Activated naive CD8-positive, alpha-beta T cell treated with anti-CD3 and anti-CD28 coated beads, Interleukin-2, amount 10 ng/mL, durations not matched to agents 7 days and 5 days (primary cell): ENCODE measurements at places on chromosomes 4 and X. TPM values are rescaled to one million over a fixed set of nuclear protein-coding genes. Genes with fewer than 3 reads are reported as not detected.

Gene WWC2
- 0.91 TPM for total RNA-seq

Gene ING2
- total RNA-seq, result 14.5 TPM

Gene SAGE1
- not detected for total RNA-seq

Gene AFM
- total RNA-seq, result not detected

Gene ENPEP
- 0.68 TPM for total RNA-seq

Gene RAB33B
- 9.9 TPM for total RNA-seq

Gene HTATSF1
- total RNA-seq, result 65.2 TPM

Gene CD38
- 99.9 TPM for total RNA-seq

DNA sequence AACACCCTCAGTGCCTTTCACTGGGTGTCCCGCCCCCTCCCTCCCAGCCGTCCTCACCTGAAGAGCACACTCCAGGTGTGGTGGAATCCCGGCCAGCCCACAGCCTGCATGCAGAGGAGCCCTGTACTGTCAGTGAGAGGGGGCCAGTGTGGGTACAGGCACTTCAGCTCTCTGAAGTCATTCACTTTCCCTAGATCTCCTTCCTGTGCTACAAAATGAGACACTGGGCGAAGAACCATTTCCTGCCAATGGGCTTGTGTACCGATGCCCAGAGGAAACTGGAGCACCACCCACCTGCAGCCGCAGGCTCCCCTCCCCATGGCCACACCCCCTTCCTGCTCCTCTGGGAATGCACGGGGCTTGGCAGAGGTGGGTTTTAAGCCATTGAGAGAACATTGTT lies 73.9 kb upstream of the C4orf50 start:
- peaks cover 10% of the 10 kb centered on the region for H3K4me1 ChIP-seq
- no peak for DNase-seq
- no peak overlapping the region for H3K27ac ChIP-seq
- no peaks in the 10 kb centered on the region for H3K36me3 ChIP-seq
- H3K27me3 ChIP-seq, result peaks cover 2% of the 10 kb centered on the region

DNA sequence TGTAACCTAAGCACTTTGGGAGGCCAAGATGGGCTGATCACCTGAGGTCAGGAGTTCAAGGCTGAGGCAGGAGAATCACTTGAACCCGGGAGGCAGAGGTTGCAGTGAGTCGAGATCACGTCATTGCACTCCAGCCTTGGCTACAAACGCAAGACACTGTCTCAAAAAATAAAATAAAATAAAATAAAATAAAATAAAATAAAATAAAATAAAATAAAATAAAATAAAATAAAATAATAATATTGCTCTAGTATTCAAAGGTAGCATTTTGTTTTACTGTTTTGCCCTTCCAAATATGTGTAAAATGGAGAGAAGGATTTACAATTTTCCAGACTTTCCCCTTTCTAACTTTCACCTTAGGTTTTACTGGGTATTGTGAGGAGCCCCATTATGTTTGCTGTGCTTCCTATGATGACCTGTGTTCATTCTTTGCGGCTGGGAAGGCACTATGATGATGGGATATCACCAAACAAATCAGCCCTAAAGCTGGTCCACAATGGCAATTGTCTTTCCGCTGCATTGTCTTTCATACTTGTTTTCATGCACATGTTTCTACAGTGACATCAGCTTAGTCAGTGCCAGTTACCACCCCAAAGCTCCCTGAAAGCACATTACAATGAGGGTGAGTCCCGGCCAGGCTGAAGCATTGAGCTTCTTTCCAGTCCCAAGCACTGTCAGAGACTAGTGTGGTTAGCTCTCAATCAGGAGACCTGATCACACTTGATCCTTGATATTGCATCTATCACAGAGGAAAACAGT lies 50.8 kb downstream of the DTHD1 start:
- H3K4me1 ChIP-seq, result peaks cover 20% of the 10 kb centered on the region
- H3K36me3 ChIP-seq, result peaks cover 2% of the 10 kb centered on the region
- no peaks in the 10 kb centered on the region for H3K27me3 ChIP-seq
- H3K4me3 ChIP-seq, result no peak overlapping the region
- no peak for DNase-seq

DNA sequence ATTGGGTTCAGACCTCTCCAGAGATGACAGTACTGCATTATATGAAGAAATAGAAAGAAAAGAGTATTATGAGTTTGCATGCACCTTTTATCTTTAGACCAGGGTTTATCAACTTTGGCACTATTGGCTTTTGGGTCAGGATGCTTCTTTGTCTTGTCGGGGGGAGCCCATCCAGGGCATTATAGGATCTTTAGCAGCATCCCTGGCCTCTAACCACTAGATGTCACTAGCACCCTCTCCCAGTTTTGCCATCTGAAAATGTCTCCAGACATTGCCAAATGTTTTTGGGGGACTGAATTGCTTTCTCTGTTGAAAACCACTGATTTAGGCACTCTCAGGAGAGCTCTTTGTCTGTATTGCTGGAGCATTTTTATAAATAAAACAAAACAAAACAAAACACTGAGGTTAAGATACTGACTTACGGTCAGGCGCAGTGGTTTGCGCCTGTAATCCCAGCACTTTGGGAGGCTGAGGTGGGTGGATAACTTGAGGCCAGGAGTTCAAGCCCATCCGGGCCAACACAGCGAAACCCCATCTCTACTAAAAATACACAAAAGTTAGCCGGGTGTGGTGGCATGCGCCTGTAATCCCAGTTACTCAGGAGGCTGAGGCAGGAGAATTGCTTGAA lies 23.6 kb downstream of the CA5B start:
- H3K27ac ChIP-seq, result no peak overlapping the region
- no peaks in the 10 kb centered on the region for H3K36me3 ChIP-seq

- no peak overlapping the region for H3K27ac ChIP-seq
- H3K36me3 ChIP-seq, result no peaks in the 10 kb centered on the region
- no peak for DNase-seq
- peaks cover 3% of the 10 kb centered on the region for H3K4me1 ChIP-seq
- no peak overlapping the region for H3K4me3 ChIP-seq
These were observed 42.4 kb downstream of the CLCN4 start for GRCh38 chrX:10199212-10199611.

- DNase-seq, result no peak
- no peaks in the 10 kb centered on the region for H3K36me3 ChIP-seq
- H3K27me3 ChIP-seq, result no peaks in the 10 kb centered on the region
- H3K4me3 ChIP-seq, result no peak overlapping the region
- H3K27ac ChIP-seq, result no peak overlapping the region
These were observed 113.1 kb upstream of the INPP4B start for GRCh38 chr4:142959173-142959572.

DNA sequence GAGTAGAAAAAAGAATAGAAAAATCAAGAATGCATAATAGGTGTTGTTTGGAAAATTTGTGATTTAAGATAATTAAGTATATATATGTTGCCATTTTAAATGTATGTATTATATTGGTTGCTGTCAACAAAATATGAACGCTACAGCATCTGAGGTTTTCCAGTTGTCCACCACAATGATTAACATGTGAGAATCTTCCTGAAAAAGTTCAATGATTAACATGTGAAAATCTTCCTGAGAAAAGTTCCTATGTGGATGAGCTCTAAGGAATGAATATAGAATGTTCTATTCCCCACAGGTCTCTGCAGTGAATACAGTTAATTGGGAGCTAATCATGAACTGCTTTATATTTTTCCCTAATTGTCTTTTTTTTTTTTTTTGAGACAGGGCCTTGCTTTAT lies 214.7 kb downstream of the CBR4 start:
- H3K4me1 ChIP-seq, result no peaks in the 10 kb centered on the region
- no peaks in the 10 kb centered on the region for H3K36me3 ChIP-seq
- H3K4me3 ChIP-seq, result no peak overlapping the region
- DNase-seq, result no peak

- H3K27ac ChIP-seq, result no peak overlapping the region
- H3K4me1 ChIP-seq, result no peaks in the 10 kb centered on the region
- DNase-seq, result no peak
- H3K36me3 ChIP-seq, result no peaks in the 10 kb centered on the region
These were observed 209.0 kb downstream of the PPARGC1A start for GRCh38 chr4:23680671-23681518.

- no peak for DNase-seq
- H3K27me3 ChIP-seq, result no peaks in the 10 kb centered on the region
- H3K4me3 ChIP-seq, result no peak overlapping the region
- no peak overlapping the region for H3K27ac ChIP-seq
- no peaks in the 10 kb centered on the region for H3K4me1 ChIP-seq
- no peaks in the 10 kb centered on the region for H3K36me3 ChIP-seq
These were observed 240.2 kb downstream of the ADGRL3 start for GRCh38 chr4:61440321-61440720.

DNA sequence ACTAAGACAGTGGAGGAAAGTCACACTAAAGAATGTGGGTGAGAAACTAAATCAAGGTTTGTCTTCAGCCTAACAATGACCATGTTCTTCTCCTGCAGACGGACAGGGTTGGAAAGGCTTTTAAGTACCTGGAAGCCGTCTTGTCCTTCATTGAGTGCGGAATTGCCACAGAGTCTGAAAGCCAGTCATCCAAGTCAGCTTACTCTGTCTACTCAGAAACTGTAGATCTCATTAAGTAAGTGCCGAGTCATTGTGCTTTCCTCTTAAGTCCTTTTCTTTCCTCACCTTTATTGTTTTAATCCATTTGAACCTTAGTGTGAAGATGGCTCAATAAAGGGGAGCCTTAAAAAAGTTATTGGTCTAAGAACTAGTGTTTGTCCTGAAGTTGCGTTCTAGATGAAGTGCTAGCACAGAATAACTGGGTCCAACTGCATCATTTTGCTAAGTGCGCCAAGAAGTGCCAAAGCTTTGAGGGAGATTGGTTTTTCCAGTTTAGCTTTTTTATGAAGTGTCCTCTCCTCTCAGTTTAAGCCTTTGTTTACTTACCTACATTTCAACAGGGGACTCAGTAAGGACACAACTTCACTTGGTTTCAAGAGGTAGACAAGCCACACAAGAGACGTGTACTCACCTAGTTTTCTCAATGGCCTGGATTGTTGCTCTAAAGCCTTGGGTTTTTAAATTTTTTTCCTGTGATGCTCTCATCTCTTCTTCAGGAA lies 89.3 kb downstream of the KLHL8 start:
- no peak overlapping the region for H3K27ac ChIP-seq
- no peak overlapping the region for H3K4me3 ChIP-seq
- H3K27me3 ChIP-seq, result no peaks in the 10 kb centered on the region
- no peak for DNase-seq
- H3K36me3 ChIP-seq, result peaks cover 43% of the 10 kb centered on the region

GRCh38 chrX:35444671-35445355 lies 353.3 kb upstream of the MAGEB16 start:
- no peak overlapping the region for H3K4me3 ChIP-seq
- H3K4me1 ChIP-seq, result no peaks in the 10 kb centered on the region
- no peaks in the 10 kb centered on the region for H3K27me3 ChIP-seq
- no peak for DNase-seq

GRCh38 chr4:169940460-169940859 lies 85.7 kb downstream of the MFAP3L start:
- no peak overlapping the region for H3K27ac ChIP-seq
- no peak overlapping the region for H3K4me3 ChIP-seq
- no peaks in the 10 kb centered on the region for H3K36me3 ChIP-seq

DNA sequence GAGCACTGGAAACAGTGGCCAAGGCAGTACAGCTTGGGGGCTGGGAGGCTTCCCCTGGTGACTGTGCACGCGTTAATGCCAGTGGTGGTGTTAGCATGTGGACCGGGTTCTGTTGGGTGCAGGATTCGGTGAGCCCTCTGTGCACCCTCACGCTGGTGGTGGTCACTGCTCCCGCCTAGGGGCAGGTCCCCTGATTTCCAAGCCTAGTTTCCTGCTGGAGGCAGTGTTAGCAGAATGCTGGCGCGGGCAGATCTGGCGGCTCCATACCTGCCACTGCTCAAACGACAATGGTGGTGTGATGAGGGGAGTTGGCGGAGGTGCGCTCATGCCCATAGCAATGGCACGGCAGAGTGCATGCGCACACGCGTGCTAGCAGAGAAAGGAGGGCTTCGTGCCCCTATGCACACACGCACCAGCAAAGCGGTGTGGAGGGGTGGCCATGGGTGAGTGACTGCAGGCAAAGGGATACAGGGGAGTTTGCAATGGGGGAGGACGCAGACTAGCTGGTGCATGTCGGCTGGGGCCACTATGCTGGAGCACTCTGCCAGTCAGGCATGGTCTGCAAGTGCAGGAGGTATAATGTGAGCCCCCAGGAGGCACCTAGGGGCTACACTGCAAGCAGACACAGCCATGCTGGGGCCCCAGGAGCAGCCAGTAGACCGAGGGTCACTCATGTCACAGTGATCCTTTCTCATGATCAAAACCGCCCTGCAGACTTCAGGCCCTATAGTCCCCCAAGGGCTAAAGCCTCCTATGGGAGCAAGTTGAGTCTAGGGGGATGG lies 93.0 kb downstream of the MAGEE1 start:
- no peak for DNase-seq
- H3K27ac ChIP-seq, result no peak overlapping the region
- H3K4me3 ChIP-seq, result no peak overlapping the region

- no peak overlapping the region for H3K4me3 ChIP-seq
- H3K27ac ChIP-seq, result no peak overlapping the region
- H3K36me3 ChIP-seq, result peaks cover 43% of the 10 kb centered on the region
- DNase-seq, result no peak
These were observed 54.4 kb downstream of the MRPL1 start for GRCh38 chr4:77917075-77917474.

- no peaks in the 10 kb centered on the region for H3K27me3 ChIP-seq
- DNase-seq, result no peak
- H3K27ac ChIP-seq, result no peak overlapping the region
- no peak overlapping the region for H3K4me3 ChIP-seq
- H3K36me3 ChIP-seq, result no peaks in the 10 kb centered on the region
These were observed 54.9 kb downstream of the NDST4 start for GRCh38 chr4:115058533-115058932.

DNA sequence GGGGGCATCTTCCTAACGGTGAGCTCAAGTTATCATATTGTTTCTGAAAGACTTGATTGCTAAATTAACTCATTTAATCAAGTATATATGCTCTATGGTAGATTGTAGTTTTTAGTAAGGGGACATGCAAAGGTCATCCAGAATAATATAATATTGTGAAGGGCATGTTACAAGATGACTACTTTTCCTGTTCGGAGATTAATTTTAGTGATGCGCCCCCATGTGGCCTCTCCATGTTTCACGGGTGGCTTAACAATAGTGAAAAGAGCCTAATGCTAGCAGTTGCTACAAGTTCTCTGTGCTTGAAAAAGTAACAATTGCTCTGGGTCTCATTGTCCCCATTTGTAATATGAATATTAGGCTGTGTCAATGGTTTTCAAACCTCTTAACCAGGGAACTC lies 12.2 kb downstream of the SMPX start:
- H3K27ac ChIP-seq, result no peak overlapping the region
- H3K4me1 ChIP-seq, result no peaks in the 10 kb centered on the region
- peak; percentile 31 for DNase-seq
- H3K36me3 ChIP-seq, result no peaks in the 10 kb centered on the region
- peaks cover 16% of the 10 kb centered on the region for H3K27me3 ChIP-seq

GRCh38 chrX:103687073-103687695 lies 685 bp upstream of the MORF4L2 start:
- H3K36me3 ChIP-seq, result peaks cover 5% of the 10 kb centered on the region
- no peaks in the 10 kb centered on the region for H3K27me3 ChIP-seq
- DNase-seq, result peak; percentile 86

- peaks cover 6% of the 10 kb centered on the region for H3K27me3 ChIP-seq
- H3K4me3 ChIP-seq, result no peak overlapping the region
- H3K4me1 ChIP-seq, result peaks cover 2% of the 10 kb centered on the region
- DNase-seq, result no peak
- H3K27ac ChIP-seq, result no peak overlapping the region
These were observed 25.4 kb downstream of the SOWAHB start for GRCh38 chr4:76872556-76872955.

- no peak for DNase-seq
- no peaks in the 10 kb centered on the region for H3K36me3 ChIP-seq
- H3K27me3 ChIP-seq, result no peaks in the 10 kb centered on the region
- no peak overlapping the region for H3K27ac ChIP-seq
- H3K4me1 ChIP-seq, result no peaks in the 10 kb centered on the region
These were observed 209.1 kb upstream of the ANXA10 start for GRCh38 chr4:167883266-167883665.

GRCh38 chrX:42680666-42681065 lies 97.3 kb downstream of the PPP1R2C start:
- H3K27me3 ChIP-seq, result no peaks in the 10 kb centered on the region
- H3K36me3 ChIP-seq, result no peaks in the 10 kb centered on the region
- no peaks in the 10 kb centered on the region for H3K4me1 ChIP-seq
- DNase-seq, result no peak
